ENCODE measurements at places on chromosomes 6 and 20.

GRCh38 chr20:6157345-6157744, 34.5 kb upstream of the FERMT1 start:
- DNase-seq = no peak

- no peak for DNase-seq
These were observed 52.7 kb downstream of the TGM2 start for GRCh38 chr20:38112261-38112929.

GRCh38 chr6:149340200-149340599, 22.7 kb downstream of the TAB2 start:
- no peak for DNase-seq

DNA sequence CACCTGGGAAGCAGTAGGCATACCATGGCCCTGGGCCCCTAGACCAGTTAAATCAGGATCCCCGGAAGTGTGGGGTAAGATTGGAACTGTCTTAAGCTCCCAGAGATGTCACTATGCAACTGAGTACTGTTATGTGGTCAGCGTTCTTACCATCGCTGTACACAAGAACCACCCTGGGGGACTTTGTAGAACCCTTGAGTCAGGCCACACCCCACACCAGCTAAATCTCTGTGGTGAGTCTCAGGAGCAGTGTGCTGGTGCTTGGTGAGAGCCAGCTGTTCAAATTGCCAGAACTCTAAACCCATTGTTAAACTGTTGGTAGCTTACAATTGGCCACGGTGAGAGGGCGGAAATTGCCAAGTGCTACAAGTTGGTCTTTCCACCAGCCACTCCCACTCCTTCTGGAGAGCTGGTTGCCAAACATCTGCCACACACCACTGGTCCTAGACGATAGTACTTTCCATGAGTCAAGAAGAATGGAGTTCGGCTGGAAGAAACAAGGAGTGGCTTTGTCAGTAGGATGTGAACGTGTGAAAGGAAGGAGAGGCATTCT, 80.5 kb upstream of the SYNDIG1 start:
- DNase-seq = no peak

DNA sequence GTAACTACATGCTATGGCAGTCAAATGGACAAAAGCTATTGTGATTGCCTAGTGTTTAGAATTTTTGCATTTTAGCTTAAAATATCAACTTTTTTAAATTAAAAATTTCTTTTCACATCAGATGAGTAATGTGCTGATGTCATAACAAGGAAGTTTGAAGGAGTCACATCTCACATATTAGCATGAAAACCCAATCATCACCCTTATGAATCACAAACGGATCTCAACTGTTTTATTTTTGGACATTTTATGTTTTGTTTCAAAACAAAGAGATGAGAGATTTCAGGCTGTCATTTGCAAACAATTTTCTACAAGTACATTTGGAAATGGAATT, 53.6 kb upstream of the TRERF1 start:
- no peak for DNase-seq

All from right lung (tissue), 10 donors.